SHP77 treated with DMSO at 0.1 percent for 48 hours (cell line): ENCODE measurements at places on chromosomes 6 and 20.

DNA sequence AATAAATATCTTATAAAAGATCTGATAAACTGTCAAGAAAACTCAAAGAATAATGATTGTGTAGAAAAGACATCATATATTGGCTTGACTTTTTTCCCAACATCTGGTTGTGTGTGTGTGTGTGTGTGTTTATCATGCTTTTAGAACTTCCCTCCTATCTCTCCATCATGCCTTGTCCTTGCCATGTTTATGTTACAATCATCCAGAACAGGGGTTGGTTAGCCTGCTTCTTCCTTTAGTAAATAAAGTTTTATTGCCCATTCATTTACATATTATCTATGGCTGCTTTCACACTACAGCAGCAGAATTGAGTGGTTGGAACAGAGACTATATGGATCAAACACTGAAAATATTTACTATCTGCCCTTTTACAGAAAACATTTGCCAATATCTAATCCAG, 52.8 kb upstream of the RIPOR2 start:
- DNase-seq = no peak

DNA sequence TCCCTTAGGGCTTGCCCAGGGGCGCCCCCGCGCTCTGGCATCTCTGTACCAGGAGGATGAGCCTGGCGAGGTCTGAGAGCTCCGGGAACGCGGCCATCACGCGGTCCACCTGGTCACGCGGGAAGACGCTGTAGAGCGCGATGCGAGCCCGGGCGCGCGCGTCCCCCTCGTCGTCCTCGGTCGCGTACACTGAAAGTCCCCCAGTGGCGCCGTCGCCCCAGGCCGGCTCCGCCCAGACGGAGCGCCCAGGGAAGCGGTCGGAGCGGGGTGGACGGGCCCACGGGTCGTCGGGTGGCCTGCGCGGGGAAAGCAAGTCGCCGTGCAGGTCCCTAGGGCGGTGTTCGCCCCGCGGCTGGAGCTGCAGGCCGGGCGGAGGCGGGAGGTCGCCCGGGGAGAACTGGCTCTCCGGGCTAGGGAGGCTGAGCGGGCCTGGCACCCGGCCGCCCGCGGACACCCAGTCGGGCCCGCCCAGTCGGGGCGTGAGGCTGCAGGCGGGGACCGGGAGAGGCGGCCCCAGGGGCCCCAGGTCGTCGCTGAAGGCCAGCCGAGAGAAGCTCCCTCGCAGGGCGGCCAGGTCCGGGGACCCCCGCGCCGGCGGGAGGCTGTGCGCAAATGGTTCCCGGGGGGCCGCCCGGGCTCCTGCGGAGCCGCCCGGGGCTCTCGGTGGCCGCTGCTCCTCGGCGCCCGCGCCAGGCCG, 34.0 kb downstream of the ZC3H12D start:
- DNase-seq = no peak

DNA sequence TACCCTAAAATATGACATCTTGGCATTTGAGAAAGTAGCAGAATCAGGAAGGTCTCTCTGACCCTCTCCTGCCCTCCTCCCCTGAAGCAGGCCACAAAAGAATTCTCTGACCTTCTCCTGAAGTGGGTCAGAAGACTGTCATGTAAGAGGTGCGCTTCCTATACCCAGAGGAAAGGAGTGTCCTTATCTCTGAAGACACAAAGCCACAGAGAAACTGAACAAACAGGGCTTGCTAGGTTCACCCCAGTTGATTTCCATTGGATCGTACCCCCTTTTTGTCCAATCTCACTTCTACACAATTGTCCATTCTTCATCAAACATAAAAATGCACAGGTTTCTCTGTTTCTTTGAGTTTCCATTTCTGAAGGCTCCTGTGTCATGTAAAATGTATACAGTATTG, 272.0 kb upstream of the SOX4 start:
- DNase-seq = no peak

GRCh38 chr6:162435071-162435470, 292.5 kb downstream of the PRKN start:
- DNase-seq = no peak

DNA sequence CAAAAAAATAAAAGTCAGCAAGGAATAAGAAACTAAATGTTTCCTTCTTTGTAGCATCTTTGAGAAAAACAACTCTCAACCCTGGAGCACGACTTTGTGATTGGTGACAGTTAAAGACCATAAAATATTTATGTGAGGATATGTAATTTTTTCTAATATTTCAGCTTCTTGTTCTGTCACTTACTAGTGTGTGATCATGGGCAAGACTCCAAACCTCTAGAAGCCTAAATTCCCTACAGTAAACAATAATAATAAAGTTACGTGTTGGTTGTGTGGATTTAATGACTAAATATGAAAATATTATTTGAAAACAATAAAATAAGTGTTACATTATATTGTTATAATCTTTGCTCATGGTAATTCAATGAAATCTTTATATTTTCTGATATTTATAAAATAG, 735.6 kb upstream of the MARCKS start:
- DNase-seq = no peak

DNA sequence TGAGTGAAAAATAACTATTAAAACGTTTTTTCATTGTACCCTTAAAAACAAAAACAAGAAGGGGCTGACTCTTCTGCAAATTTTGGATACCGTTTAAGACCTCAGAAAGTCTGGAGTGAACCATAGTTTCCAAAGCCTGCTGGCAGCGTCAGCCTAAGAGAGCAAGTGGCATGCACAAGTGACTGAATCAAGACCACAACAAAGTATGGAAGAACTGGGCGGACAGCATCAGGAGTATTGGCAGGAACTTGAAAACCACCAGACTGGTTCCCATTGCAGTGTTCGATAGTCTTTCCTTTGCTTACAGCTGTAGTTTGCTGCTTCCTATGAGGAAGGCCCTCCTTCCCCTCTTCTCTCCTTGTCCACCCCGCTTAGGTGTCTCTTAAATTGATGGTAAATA, 33.7 kb upstream of the MYLIP start:
- no peak for DNase-seq

- no peak for DNase-seq
Observed at GRCh38 chr6:15987569-15987968, 141.3 kb upstream of the MYLIP start.

- no peak for DNase-seq
Observed at GRCh38 chr20:62576815-62577489, 65.4 kb upstream of the SLCO4A1 start.

DNA sequence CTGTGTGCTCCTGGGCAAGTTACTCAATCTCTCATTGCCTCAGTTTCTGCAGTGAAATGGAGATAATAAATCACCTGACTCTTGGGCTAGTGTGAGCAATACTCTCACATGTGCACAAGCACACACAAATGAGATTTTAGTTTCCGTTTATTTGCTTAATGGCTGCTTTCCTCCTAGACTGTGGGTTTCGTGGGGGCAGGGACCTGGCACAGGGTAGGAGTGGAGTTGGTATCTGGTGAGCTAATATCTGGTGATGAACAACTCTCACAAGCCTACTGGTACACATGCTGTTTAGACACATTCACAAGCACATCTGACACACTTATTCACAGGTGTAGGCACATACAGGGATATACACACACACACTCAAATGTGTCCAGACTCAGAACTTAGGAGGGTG, 73.8 kb downstream of the TOX2 start:
- DNase-seq = no peak

GRCh38 chr6:167652042-167652700, 174.5 kb upstream of the AFDN start:
- DNase-seq = no peak

GRCh38 chr6:168116438-168116974, 37.5 kb upstream of the FRMD1 start:
- DNase-seq = no peak

GRCh38 chr6:47096211-47096895, 54.2 kb upstream of the ADGRF1 start:
- DNase-seq = no peak

DNA sequence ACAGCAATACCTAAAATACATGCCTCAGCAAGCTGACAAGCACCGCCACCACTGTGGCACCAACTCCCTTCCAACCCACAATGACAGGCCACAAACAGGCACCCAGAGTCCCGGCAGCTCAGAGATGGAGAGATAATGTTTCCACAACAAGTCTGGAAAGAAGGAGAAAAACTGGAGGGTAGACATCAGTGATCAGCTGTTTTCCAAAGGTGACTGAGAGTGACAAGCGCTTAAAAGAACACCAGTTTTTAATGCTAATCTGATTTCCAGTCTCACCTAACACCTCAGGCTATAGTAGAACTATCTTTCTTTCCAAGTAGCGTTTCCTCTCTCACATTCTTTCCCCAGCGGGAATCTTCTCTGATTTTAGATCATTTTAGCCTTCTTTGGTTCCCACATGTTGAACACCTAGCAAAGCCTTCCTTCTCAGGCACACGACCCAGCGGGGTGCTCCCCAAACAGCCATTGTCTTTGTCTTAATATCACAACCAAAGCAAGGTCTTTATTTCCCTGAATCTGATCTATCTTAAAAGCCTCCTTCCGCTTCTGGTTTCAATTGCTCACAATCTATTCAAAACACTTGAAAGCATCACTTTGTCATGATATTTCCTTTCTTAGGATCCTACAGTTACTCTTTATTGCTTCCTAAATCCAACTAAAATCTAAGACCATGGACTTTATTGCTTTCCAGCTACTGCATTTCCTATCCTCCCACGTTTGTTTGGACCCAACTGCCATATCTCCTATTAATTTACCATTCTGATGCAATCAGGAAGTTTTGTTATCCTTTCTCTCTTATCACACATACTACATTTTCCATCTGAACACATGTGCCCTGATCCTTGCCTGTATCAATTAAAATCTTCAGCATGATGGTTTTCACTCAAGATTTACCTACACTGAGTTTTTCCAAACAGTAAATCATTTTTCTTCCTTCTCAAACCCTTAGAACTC, 282.7 kb downstream of the ADGB start:
- no peak for DNase-seq
